Germinal center (tissue), 1 donor: ENCODE measurements at places on chromosomes 16 and 17.

GRCh38 chr16:58020628-58021521, 4.7 kb upstream of the MMP15 start:
- peak; percentile 61 for DNase-seq

GRCh38 chr16:50500171-50500874, 47.9 kb upstream of the NKD1 start:
- DNase-seq: no peak

DNA sequence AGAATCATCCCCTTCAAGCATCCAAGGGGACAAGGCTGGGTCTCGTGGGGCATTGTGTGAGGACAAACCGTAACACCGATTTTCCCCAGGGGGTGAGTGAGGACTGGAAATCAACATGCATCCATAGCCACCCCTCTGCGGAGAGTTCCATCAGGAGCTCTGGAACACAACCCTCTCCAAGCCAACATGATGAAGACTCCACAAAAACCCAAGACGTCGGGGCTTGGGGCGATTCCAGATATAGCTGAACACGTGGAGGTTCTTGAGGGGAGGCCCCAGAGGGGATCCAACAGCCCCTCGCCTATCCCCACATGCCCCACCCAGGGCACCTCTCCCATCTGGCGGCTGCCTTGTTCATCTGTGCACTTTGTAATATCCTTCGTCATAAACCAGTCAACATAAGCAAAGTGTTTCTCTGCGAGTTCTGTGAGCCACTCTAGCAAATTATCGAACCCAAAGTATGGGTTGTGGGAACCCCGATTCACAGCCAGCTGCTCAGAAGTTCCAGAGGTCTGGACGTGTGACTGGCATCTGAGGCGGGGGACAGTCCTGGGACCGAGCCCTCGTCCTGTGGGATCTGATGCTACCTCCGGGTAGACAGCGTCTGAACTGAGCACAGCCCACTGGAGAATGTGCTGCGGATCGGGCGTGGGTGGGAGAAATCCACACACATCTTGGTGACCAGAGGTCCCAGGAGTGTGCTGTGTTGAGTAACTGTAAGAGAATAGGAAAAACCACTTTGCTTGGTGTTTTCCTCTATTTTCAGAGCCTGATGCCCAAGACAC, 55.5 kb downstream of the RPH3AL start:
- no peak for DNase-seq

GRCh38 chr17:52134641-52135040, 23.9 kb downstream of the CA10 start:
- no peak for DNase-seq

- DNase-seq: no peak
Observed at GRCh38 chr17:16463358-16464302, 28.4 kb downstream of the LRRC75A start.

DNA sequence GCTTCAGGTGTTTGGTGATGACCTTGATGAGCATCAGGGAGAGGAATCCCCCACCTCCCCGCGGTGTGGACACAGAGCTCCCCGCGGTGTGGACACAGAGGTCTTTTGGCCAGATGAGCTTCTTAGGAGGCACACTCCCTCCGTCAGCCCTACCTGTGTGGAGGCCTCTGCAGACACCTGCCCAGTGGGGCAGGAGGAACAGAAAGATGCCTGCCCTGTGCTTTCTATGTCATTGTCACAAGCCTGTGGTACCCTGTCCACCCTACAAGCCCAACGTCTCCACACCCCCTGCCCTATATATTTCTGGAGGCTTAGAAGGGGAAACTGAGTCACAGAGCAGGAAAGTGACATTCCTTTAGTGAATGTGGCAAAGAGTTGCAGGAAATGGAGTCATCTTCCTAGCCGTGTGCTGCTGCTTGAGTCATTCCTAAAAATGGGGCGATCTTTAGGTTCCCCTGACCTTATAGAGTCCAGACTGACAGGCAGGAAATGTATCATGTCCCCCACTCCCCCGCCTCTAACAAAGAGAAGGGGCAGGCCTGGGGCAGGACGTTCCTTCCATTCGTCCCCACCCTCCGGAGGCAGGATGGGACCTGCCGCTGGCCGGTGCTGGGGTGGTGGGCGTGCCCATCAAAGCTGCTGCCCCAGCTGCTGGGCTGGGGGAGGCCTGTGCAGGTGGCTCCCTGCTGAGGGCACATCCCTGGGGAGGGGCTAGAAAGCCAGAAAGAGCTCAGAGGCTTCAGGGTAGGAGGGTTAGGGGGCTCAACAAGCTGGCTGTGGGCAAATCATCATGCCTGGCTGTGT, 1.0 kb upstream of the C16orf74 start:
- DNase-seq: no peak

DNA sequence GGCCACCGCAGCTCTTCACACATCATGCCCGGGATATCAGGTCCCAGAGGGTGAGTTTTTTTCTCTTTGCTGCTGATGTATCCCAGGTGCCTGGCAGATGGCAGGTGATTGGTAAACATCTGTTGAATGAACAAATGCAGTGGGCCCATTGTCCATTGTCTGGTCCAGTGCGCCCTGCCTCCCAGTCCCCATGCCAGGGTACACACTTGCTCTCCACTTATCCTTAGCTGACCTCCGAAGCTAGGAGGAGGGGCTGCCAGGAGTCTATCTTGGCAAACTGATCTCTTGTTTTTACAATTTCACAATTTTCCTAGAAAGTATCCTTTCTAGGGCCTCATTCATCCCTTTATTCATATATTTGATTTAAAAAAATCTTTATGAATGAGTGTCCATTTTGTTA, 196.0 kb downstream of the RAB11FIP4 start:
- DNase-seq: no peak

DNA sequence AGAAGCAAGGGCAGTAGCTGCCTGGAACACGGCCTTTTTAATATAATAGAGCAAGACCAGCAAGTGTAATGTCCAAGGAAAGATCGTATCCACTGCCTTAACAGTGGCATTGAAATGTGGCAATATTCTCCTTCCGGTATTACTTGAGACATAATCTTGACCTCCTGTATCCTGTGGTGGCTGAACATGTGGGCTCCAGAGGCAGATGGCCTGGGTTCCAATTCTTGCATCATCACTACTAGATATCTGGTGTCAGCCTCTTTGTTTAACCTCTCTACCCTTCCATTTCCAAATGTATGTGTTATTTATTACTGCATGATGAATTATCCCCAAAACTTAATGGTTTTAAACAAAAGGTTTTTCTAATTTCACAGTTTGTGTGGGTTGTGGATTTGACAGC, 3.5 kb upstream of the CDYL2 start:
- no peak for DNase-seq

DNA sequence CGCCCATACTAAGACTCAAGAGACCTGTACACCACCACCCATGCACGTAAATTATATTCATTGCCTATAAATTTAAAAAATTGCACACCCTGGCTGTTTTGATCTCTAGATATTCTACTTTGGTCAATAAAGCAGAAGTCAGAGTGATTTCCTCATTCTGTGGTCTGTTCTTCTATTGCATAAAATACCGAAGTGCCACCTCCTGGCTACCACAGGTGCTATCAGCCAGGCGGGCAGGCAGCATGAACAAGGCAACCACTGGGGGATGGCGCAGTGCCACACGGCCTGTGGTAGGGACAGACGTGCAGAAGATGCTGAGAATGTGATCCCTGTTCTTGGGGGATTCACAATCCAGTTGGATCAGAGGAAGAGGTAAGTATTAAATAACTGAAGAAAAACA, 122.3 kb downstream of the CDK5R1 start:
- DNase-seq: peak; percentile 83

GRCh38 chr17:60678118-60678444, 430 bp downstream of the BCAS3 start:
- peak; percentile 12 for DNase-seq

DNA sequence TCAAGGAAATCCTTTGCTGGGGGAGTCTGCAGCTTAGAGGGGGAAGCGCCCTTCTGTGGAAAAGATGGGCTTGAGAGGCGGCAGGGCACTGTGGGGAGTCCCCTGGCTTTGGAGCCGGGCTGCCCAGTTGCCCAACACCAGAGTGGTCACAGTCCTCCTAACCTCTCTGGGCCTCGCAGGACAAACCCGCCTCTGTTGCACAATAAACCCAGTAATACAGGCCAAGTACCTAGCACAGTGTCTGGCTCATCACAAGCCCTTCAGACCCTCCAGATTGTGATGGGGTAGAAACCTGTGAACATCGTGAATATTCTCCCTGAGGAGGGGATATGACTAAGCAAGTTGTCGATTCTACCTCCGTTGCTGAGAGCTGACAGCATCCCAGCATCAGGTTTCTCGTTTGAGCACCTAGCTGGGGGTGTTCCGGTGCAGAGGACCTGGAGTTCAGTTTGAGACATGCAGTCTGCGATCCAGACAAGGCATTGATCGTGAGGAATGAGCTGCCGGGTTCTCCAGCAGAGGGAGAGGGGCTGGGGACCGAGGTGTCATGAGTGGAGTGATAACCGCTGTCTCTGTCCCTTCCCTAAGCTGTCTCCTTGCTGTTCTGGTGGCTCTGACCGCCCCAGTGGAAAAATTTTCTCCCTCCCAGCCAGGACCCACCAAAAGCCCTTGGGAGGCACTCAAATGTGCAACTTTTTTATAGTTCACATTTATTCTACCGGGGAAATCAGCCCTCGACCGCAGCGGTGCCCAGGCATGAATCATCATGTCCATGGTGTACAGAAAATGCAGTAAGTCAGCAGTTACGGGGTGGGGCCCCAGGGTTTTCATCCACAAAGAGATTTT, 161.9 kb downstream of the WSCD1 start:
- no peak for DNase-seq

DNA sequence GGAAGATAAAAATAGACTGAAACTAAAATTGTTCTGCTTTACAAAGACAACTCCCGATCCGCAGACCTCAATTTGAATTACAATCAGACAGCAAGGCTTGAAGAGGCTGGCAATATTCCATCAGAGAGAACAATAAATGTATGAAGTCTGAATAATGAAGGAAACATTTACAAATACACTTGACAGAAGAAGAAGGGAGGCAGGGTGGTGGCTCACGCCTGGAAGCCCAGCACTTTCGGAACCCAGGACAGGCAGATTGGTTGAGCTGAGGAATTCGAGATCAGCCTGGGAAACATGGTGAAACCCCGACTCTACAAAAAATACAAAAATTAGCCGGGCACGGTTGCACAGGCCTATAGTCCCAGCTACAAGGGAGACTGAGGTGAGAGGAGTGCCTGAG, 14.6 kb downstream of the ODF4 start:
- no peak for DNase-seq

DNA sequence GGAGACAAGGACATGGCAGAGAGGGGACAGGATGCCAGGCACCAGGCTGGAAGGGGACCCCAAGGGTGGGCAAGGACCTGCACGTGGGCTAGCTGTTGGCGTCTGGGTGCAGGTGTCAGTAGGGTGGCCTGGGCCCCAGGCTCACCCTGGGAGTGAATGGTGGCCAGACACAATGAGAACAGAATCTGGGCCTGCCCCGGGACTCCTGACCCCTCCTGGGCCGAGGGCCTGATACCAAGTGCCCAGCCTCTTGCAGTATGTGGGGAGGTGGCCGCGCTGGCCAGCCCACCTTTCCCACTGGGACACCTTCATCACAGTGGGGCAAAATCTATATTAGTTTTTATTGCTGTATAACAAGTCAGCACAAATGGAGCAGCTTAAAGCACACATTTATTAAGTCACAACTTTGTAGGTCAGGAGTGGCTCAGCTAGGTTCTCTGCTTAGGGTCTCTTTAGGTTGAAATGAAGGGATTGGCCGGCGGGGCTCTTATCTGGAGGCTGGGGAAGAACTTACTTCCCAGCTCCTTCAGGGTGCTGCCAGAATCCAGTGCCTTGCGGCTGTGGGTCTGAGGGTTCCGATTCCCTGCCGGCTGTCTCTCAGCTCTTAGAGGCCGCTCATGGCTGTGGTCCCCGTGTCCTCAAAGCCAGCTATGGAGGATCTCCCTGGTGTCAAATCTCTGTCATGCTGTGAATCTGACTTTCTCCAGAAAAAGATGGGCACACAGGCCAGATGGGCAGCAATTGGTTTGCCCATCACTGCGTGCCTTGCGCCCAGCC, 3.6 kb downstream of the PRSS33 start:
- no peak for DNase-seq

DNA sequence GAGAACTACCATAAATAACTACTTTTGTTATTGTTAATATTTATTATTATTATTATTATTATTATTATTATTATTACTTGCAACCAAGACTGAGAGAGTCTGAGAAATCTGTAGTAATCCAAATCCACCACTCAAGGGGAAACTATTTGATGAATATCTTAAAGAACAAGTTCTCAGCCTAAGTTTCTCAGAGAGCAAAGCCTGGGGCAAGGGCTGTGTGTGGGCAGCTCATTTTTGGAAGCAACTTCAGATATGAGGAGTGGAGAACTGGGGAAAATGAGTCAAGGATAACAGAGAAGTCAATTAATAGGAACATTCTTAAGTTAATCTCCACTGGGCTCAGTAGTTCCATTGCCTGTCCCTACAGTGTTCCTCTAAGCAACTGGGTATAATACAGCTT, 57.1 kb upstream of the KCNJ16 start:
- no peak for DNase-seq

DNA sequence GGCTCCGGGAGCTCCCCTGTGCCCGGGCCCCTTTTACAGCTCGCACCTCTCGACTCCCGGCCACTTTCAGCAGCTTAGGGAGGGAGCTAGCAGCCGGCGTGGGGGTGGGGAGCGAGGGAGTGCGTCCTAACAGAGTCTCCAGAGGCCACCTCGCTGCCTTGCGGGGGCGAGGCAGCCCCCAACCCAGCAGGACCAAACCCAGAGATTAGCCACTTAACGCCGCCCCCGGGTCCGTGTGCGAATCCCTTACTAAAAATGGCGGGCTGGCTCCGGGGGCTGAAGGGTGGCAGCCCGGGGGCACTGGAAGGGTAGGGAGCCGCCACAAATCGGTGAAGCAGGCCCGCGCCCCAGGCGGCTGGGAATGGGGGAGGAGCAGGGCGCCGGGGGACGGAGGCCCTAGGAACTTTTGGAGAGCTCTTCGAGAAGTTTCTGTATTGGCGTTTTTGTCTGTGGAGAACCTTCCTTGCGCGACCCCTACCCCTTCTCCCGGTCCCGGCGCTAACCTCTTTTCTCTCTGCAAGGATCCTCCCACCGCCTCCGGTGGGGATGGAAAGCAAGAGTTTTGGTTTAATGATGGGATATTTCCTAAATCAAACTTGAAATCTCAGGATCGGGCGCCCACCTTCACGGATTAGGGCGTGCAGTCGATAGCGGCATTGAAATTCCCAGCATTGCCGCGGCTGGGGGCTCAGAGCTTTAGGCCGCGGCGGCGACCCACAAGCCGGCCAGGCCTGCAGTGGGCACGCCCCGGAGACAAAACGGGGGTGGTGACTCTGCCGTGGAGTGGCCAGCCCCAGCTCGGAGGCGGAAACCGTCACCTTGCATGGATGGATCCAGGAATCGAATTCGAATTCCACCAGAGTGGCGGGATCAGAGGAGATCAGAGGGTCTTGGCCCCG, 793 bp upstream of the IRX3 start:
- DNase-seq: no peak

GRCh38 chr17:54085934-54086333, 263.2 kb downstream of the KIF2B start:
- no peak for DNase-seq

GRCh38 chr16:10926094-10926493, 16.2 kb downstream of the DEXI start:
- DNase-seq: no peak
